GM12892 (cell line): ENCODE measurements at places on chromosomes 11 and 22.

- no peak for DNase-seq
Observed at GRCh38 chr11:107804971-107805370, 53.6 kb downstream of the SLC35F2 start.

- no peak for DNase-seq
Observed at GRCh38 chr11:134633276-134633675, 221.2 kb upstream of the B3GAT1 start.

DNA sequence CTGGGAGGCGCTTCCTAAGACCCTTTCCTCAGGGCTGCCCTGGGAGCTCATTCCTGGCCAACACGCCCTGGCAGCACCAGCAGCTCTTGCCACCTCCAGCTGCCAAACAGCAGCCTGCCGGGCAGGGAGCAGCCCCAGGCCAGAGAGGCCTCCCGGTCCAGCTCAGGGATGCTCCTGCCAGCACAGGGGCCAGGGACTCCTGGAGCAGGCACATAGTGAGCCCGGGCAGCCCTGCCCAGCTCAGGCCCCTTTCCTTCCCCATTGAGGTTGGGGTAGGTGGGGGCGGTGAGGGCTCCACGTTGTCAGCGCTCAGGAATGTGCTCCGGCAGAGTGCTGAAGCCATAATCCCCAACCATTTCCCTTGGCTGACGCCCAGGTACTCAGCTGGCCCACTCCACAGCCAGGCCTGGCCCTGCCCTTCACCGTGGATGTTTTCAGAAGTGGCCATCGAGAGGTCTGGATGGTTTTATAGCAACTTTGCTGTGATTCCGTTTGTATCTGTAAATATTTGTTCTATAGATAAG is 7.6 kb downstream of the SLC39A13 start:
- DNase-seq, result no peak

DNA sequence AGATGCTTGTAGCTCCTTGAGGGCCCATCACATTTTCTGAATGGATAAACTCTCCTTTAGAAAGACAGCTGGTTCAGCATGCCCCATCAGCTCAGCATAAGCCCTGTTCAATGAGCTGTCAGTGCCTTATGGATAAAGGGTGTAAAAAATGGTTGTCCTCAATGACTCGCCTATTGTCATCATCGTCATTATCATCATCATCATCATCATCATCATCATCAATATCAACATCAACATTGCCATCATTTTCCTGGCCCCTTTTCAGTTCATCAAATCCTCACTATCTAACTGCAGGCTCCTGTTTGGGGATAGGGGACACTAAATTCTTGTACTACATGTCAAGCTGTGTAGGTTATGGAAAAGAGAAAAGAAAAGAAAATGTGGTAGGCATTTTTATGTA is 310.7 kb upstream of the MTNR1B start:
- DNase-seq, result no peak

- DNase-seq, result no peak
Observed at GRCh38 chr11:18692941-18693760, 5.4 kb upstream of the TMEM86A start.

DNA sequence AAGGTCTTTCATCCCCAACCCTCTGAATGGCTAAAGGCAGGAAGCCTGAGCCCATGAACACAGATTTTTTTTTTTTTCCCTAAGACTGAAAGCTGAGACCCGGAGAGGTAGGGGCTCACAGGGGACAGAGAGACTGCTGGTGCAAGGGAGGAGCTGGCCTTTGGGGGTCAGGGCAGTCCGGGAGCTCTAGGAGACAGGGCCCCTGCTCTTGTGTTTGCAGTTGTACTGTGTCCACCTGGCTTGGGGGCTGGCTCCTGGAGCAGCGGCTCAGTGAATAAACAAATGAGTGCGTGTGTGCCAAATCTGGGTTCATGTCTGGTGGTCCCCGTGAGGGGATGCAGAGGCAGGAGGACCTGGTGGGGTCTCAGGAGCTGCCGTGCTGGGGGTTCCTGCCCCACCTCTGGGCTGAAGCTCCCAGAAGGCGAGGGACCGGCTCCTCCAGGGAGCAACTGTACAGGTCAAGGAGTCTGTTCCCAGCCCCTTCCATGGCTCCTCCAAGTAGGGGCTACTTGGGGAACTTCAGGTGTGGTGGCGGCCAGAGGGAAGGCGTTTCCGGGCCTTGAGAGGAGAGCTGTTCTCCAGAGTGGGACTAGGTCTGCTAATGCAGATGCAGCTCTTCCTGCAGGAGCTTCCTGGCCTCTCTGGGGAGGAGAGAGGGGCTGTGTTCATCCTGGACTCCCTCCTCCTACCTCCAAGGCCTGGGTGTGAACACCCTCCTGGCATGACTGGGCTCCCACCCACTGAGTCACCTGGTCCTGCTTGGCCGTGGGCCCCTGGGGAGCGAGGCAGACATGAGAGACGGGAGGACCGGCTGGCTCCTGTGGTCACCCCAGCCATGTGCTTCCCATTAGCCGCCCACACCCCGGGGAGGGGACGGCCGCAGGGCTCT is 57.6 kb downstream of the FBXO7 start:
- DNase-seq, result no peak

DNA sequence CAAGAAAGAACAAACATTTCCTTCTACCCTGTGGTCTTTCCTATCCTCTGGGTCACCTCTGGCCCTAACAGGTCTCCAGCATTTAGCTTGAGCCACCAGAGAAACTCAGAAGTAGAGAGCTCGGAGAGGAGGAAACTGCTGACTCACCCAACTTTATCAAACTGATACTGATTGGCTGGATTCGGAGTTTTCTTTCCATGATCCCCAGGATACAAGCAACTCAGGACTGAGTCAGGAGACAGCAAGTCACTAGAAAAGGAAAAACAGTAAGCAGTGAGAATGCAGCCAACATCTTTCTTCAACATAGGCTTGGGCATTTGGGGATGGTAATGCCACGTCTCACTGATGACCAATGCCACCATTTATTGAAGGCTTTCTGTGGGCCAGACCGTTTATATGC is 32.7 kb downstream of the THOC5 start:
- no peak for DNase-seq

- no peak for DNase-seq
Observed at GRCh38 chr11:119571311-119571710, 148.3 kb upstream of the THY1 start.

- DNase-seq, result no peak
Observed at GRCh38 chr22:37105154-37105553, 4.4 kb downstream of the TMPRSS6 start.

- DNase-seq, result no peak
Observed at GRCh38 chr11:70087446-70088167, 9.5 kb downstream of the ANO1 start.

- no peak for DNase-seq
Observed at GRCh38 chr11:36317992-36318391, 21.9 kb downstream of the PRR5L start.

- DNase-seq, result no peak
Observed at GRCh38 chr11:113626736-113627135, 79.4 kb downstream of the TMPRSS5 start.

- no peak for DNase-seq
Observed at GRCh38 chr11:12204506-12204905, 94.1 kb downstream of the MICAL2 start.

- DNase-seq, result no peak
Observed at GRCh38 chr11:66973956-66974580, 1.0 kb upstream of the C11orf86 start.

GRCh38 chr11:35343033-35343598 is 76.2 kb downstream of the SLC1A2 start:
- no peak for DNase-seq

DNA sequence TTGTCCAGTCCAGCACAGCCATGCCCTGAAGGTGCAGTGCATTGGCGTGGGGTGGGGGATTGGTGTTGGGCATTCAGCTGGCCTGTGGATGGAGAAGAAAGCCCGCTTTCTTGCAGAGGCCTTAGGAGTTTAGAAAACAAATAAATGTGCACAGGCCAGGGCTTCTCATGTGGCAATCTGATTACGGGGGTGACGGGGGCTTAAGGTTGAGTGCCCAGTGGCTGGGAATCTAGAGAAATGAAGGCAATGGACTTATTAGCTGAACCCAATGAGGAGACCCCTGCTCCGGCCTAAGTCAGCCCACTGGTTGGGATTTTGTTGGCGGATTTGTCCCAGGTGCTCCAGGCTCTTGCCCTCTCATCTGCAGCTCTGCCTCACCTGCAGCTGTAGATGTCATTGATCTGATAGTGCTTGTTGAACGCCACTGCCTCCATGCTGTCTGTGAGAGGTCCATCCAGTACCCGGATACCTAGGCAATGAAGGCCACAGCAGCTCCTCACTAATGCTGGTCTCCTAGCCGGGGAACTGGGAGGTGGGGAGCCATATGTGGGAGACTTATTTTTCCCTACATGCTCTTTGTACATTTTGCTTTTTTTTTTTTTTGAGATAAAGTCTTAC is 6.2 kb downstream of the PCSK7 start:
- DNase-seq, result no peak

DNA sequence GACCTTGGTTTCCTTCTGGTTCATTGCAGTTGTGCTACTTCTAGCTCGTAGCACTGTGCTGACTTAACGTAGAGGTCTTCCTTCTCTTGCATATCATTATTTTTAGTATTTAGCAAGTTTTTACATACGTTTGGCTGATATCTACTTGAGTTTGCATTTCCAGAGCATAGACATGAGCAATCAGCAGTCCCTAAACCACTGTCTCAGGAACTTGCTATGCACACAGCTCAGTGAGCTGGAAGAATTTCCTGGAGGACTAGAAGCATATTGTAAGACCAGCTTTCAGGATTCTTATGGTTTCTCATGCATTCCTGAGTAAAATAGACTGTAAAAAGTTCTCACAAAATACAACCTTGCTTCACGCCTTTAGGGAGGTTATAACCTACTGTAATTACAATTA is 226.7 kb upstream of the PDGFD start:
- no peak for DNase-seq

DNA sequence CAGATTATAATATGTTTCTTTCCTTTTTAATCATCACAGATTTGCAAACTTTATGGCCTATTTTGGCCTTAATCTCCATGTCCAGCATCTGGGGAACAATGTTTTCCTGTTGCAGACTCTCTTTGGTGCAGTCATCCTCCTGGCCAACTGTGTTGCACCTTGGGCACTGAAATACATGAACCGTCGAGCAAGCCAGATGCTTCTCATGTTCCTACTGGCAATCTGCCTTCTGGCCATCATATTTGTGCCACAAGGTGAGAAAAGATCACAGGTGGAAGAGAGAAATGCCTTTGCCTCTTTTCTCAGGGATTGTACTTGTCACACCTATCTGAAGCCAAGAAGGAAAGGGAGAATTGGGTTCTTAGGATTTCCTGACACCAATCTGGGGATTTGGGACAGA is 36.9 kb downstream of the SLC22A9 start:
- DNase-seq, result no peak

DNA sequence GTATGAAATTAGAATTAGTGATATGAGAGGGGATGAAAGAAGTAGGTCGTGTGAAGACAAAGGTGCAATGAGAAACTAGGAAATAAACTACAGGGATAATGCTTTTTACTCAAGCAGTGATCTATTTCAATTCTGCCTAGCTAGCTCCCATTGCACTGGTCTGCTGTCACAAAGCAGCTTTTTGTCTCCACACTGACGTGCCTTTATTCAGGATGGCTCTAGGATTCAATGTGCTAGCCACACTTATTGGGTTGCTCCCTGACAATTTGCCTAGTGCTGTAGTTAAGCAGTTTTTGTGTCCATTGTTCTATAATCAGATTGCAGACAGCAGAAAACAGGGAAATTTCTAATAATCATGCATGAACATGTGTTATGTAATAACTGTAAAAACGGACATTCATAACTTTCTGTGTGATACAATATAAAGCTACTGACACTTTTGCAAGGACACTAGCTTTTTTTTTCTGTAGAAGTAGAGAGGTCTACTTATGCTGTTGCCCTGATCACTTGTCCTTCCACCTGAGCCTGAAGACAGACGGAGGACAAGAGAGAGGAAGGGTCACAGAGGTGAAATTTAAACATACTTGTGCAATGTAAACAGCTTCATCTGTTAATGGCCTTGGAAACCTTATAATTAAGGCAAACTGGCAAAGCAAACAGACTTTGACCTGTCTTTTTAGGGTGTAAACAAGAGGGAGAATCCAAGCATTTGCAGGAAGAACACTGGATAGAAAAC is 269.6 kb downstream of the LRRC4C start:
- DNase-seq, result no peak

DNA sequence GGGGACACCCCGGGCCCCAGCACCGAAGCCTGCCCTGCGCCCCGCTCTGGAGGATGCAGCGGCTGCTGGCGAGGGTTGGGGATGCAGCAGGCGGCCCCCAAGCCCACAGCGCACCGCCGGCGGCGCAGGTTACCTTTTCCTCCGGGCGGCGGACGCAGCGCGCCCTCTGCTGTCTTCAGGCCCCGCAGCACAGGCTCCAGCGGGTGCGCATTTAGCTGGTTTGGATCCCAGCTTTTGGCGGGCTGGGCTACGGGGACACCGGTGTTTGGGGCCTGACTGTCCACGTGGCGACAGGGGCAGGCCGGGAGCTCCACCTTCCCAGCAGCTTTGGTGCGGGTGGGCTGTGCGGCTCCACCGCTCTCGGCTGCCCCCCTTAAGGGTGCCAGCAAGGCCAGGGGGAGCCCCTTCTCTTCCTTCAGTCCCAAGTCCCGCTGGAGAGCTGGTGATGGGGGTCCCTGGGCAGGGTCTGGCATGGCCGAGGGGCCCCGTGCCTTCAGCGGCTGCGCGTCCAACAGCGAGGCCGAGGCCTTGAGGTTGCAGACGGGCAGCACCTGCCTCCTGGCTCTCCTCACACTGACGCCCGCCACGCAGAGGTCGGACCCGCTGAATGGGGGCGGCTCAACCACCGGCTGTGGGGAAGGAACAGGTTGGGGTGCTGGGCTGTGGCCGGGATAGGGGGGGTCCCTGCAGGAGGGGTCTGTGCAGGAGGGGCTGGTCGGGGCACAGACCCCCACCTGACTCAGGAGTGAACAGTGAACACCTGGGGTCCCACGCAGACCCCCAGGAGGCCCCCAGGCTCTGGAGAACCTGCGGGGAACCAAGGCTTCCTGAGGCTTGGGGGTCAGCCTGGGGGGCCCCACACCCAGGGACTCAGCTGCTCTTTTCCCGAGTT is 18.0 kb upstream of the IL17REL start:
- DNase-seq, result peak; percentile 99

- DNase-seq, result no peak
Observed at GRCh38 chr11:72782081-72782920, 11.5 kb downstream of the STARD10 start.

DNA sequence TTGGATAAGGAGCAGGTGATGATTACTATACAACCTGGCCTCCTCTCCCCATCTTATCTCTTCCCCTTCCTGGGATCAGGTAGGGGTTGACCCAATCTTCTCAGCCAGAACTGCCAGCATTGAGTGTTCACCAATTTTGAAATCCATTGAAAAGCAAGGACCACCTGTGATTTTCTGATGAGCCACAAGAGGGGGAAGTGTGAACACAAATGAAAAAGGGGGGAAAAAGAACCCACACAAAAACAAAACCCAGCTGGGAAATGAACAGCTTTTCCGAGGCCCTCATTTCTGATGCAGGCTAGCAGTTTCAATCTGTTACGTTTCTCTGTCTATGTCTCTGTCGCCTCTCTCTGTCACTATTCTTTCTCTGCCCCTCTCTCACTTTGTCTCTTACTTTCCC is 161.9 kb downstream of the INSC start:
- DNase-seq, result no peak
